ENCODE measurements at places on chromosomes 13 and 19.

GRCh38 chr19:18865973-18866799 is 29.8 kb downstream of the CERS1 start:
- peak; percentile 70 for DNase-seq

- no peak for DNase-seq
Measured at GRCh38 chr13:21461131-21461530, 2.0 kb upstream of the ZDHHC20 start.

GRCh38 chr13:76086729-76087128 is 450.6 kb downstream of the LMO7 start:
- DNase-seq, result peak; percentile 13

- peak; percentile 42 for DNase-seq
Measured at GRCh38 chr13:30313311-30313710, 6.0 kb upstream of the KATNAL1 start.

GRCh38 chr19:17337675-17338432 is 501 bp downstream of the GTPBP3 start:
- DNase-seq, result peak; percentile 74

DNA sequence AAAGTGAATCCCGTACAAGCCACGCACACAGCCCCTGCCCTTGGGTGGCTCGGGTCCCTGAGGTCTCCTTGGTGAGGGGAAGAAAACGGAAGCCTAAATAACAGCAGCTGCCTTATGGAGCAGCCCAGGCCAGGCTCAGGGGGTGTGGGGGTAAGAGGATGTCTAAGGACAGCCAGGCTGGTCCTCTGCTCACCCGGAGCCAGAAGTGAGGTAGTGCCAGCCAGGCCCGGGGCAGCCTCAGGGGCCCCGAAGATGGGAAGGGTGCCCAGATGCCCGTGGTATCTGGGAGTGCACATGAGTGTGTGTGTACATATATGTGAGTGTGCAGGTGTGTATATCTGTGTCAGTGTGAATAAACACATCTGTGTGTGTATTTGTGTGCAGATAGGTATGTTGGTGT is 38.4 kb upstream of the PEPD start:
- no peak for DNase-seq
